ENCODE measurements at places on chromosomes 13 and 19. TPM values are rescaled to one million over a fixed set of nuclear protein-coding genes. Genes with fewer than 3 reads are reported as not detected.

DNA sequence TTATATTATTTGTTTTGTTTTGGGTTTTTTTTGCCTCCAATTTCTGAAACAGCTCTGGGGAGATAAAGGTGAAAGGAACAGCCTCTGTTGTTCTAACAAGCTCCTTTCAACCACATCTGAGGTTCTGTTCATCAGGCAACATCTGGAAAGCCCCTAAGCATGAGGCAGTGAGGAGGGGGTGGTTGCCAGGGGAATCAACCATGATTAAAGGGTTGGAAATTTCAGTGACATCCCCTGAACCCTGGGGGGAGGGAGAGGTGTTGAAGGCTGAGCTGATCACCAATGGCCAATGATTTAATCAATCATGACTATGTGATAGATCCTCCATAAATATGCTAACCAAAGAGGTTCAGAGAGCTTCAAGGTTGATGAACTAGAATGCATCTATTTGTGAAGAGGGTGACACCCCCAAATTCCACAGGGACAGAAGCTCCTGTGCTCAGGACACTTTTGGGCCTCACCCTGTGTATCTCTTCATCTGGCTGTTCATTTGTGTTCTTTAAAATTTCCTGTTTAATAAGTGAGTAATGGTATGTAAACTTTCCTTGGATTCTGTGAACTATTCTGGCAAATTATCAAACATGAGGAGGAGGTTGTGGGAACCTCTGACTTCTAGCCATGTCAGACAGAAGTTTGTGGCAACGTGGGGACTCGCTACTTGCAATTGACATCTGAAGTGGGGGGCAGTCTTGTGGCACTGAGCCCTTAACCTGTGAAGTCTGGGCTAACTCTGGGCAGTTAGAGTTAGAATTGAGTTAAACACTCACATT lies 221.3 kb downstream of the NHLRC3 start:
- no peak for DNase-seq

DNA sequence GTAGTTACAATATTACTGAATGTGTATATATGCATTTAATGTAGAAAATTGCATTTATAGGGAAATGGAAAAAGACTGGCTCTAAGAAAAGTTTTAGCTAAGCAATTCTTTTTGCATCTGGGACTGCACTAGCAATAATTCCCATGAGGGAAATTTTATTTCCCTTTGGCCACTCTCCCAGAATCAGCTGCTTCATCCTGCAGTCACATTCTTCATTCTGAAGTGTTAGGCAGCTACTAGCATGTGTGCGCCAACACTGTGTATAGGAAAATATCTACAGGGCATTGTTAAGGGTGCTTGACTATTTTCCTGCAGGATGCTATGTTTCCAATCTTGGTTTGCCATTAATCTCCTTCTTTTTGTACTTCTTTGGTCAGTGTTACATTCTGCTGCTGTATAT lies 312.8 kb upstream of the PCDH20 start:
- peak; percentile 65 for DNase-seq

DNA sequence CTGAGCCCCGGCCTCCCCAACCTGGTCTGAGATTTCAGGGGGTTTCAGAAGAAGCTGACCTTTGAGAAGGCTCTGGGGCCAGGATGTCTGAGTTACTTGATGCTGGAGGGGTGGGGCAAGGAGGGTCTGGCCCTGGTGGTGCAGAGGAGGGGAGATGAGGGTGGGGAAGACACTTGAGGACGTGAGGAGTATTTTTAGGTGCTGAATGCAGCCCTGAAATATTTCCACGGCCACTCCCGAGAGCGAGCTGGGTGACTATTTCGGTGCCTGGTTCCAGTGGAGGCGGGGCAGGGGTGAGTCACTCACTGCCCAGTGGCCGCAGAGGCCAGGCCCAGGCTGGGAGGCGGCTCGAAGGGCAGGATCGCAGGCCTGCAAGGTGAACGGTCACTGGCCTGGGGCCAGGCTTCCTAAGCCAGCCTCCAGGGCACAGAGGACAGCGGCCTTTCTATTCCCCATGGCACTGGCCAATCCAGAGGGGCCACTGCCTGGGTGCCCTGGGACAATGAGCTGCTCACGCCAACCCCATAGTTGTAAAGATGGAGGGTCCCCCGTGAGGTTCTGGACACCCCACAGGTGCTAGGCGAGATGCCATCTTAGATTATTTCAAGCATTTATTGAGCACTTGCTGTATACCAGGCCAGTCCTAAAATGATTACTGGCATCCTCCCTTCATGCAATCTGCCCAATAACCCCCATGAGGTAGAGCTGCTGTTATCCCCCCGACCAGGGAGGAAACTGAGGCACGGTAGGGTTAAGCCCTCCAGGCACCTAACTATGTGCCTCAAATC lies 19.7 kb upstream of the JUND start:
- peak; percentile 74 for DNase-seq

The RNF113B gene
- not detected for total RNA-seq

The ENOX1 gene
- 7.6 TPM for total RNA-seq
